Activated CD4-positive, alpha-beta T cell treated with anti-CD3 and anti-CD28 coated beads, Interleukin-2, amount 10 ng/mL, durations not matched to agents 24 days and 14 days (primary cell): ENCODE measurements at places on chromosomes 5 and 9.
A peak's percentile ranks its signal among the peaks of the same experiment; 100 is the strongest.

DNA sequence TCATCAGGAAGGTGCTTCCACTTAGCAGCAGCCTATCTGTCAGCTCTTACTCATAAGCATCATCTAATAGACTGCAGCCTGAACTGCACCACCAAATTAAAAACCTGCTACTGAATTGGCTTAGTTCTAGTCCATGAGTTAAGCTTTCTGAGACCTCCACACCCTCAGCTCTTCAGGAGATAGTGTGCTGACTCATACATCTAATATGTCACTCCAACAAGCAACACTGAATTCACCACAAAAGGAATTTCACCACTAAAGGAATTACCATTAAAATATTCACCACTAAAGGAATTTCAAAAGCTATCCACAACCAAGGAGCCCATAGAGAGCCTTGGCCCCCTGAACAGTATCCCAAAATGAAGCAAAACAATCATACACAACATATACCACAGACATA lies 418.5 kb upstream of the RORB start:
- no peak for DNase-seq

GRCh38 chr5:2383698-2384065 lies 367.8 kb downstream of the IRX2 start:
- DNase-seq: no peak

GRCh38 chr9:34272101-34272541 lies 56.9 kb downstream of the KIF24 start:
- DNase-seq: no peak

DNA sequence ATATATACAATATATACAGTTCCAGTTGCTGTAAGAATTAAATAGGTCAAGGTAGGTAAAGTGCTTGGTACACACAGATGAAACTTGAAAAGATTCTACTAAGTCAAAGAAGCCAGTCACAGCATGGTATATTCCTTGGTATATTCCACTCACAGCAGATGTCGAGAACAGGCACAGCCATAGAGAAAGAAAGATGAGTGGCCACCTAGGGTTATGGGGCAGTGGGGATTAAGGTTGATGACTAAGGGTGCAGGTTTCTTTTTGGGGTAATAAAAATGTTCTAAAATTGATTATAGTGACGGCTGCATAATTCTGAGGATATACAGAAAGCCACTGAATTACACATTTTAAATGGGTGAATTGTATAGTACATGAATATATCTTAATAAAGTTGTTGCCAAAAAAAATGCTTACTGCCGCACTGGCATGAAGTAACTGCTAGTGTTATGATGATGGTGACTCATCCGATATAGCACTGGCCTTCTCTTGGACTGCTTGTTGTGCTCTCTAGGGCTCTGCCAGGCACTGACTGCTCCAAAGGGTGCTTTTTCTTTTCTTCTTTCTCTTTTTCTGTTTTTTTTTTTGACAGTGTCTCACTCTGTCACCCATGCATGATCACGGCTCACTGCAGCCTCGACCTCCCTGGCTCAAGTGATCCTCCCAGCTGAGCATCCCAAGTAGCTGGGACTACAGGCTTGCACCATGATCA lies 23.5 kb downstream of the TBC1D2 start:
- no peak for DNase-seq

GRCh38 chr9:113899205-113899604 lies 23.1 kb downstream of the ZNF618 start:
- no peak for DNase-seq

- DNase-seq: no peak
Observed at GRCh38 chr5:33195431-33196165, 245.2 kb upstream of the TARS1 start.

DNA sequence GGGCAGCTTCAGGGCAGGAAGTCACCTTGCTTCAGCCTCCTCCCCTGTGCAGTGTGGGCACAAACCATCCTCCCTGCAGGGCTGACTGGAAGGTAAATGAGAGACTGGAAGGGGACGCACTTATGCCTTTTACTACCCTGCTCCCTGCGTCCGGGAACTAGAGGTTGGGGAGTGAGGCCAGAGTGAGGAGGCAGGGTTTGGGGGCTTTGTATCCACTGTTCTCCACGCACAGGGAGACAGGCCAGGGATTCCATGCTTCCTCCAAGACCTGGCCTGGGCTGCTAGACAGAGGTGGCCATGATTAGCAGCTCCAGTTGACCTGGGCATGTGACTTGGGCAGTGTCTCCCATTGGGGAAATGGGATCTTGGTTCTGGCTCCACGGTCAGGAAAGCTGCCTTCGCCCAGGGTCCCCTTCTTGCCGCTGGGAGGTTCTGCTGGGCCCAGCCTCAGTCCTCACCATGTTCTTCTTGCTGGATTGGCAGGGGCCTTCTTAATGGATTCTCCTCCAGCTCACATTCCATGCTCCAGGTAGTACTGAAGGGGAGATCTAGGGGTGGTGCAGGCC lies 37.0 kb upstream of the PSD2 start:
- no peak for DNase-seq

DNA sequence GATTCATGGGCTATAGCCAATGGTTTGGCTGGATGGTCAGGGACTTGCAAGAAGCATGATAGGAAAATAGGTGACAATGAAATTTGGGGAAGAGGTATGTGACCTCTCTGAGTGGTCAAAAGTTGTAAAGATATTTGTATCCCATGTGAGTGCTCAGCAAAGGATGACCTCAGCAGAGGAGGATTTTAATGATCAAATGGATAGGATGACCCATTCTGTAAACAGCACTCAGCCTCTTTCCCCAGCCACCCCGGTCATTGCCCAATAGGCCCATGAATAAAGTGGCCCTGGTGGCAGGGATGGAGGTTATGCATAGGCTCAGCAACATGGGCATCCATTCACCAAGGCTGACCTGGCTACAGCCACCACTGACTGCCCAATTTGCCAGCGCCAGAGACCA lies 138.4 kb upstream of the SPDL1 start:
- no peak for DNase-seq

GRCh38 chr5:13919087-13919486 lies 25.4 kb downstream of the DNAH5 start:
- peak; percentile 36 for DNase-seq

- no peak for DNase-seq
Observed at GRCh38 chr5:143063175-143063970, 293.2 kb downstream of the ARHGAP26 start.

DNA sequence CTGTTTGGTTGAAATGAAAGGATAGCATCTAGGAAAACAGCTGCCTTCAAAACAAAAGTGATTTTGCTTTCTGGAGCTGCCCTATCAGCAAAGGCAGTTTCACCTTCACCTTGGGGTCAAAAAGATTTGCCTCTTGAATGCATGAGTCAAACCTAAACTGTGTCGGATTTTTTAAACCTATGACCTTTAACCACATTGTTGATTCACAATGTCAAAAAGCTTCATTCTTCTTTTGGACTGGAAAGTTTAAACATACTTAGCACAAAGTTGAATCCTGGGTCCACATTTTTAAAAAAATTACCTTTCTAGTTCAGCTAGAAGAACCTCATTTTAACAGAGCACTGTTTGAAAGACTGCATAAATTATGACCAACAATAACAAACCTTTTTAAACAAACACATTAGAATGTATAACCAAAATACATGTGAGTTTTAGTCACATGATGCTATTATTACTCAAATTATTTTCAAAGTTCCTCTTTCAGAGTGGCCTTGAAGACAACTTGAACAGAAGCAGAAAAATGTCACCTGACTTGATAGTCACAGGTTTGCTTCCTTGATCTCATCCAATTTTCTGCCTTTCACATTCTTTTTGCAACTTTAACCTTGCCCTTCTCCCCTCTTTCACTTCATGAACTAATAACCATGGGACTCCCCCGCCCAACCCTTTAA lies 109.7 kb upstream of the LHFPL2 start:
- DNase-seq: peak; percentile 60

DNA sequence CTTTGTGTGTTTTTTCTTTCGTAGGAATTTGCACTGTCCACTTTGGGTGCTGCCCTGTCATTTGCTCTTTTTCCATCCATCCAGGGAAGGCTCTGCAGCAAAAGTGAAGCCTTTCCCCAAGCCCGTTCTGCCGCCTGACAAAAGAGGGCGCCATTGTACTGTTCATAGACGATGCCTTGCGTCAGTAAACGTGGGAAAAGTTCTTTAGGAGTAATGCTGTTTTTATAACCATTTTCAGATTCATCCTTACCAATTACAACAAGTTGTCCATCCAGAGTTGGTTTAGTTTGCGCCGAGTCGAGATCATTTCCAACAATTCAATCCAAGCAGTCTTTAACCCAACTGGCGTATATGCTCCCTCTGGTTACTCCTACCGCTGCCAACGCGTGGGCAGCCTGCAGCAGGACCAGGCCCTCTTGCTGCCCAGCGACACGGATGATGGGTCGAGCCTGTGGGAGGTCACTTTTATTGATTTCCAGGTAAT lies 34.3 kb upstream of the RPS23 start:
- DNase-seq: peak; percentile 85

DNA sequence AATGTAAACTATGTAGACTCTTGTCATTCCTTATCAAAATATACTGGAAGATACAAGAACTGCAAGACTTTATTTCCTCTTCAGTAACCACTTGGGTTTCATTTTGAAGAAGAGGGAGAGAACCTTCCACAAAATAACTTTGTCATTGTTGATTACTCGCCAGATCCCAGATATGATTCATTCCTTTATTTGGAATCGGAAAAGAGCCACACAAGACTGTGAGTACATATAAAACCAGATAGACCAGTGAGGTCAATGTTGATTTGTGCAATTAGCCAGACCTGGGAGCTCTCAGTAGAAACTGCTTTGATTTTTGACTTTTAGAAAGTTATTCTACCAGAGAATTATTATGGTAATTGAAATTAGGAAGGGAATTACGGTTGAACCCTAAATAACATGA lies 146.1 kb downstream of the TMEM167A start:
- DNase-seq: no peak

GRCh38 chr5:143920772-143921171 lies 108.8 kb downstream of the HMHB1 start:
- no peak for DNase-seq

DNA sequence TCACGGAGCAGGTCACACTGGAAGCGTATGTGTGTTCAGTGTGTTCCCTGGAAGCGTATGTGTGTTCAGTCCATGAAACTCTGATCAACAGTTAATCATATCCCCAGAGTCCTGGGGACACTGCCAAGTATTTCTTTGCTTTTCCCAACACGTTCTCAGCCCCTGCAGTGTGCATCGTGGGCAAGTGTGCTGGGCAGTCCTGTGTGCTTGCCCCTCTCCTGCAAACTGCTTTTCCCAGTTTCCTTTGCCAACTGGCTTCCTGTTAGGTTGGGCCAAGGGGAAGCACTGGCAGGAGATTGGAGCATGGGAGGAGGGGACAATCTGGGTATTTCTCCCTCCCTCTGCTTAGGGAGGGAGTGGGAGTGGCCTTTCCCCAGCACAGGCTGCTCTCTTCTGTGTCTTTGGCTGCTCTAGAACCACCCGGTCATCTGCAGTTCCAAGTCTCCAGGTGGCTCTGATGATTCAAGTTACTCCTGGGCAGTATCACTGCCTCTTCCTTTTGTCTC lies 36.8 kb upstream of the NEK6 start:
- no peak for DNase-seq

DNA sequence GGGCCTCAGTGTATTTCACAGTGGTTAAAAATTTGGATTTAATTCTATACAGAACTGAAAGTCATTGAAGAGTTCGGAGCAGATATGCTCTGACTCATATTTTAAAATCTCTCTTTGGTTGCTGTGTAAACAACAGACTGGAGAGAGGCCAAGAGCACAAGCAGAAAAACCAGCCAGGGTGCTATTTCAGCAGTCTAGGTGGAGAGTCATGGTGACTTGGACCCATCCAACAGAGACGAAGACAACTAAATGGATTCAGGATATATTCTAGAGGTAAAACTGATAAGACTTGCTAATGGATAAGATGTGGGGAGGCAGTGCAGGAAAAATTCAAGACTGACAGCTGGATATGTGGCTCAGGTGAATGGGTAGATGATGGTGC lies 168.9 kb downstream of the MAPKAP1 start:
- DNase-seq: no peak

- no peak for DNase-seq
Observed at GRCh38 chr5:177476531-177477233, 3.2 kb upstream of the DBN1 start.

DNA sequence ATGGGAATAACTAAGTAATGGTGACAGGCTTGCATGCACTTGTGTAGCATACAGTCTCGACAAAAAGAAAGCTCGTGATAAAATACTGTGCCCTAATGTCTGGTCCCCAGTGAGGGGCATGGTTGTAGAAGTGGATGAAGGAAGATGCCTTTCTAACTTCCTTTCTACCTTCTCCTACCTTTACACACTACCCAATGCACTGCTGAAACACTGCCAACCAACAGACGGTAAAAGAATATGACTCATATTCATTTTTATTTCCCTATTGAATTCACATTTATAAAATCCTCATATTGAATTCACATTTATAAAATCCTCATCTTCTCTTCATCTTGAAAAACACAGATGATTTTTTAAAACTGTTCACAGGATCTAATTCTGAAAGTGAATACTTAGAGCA lies 223.0 kb downstream of the PJA2 start:
- DNase-seq: no peak

- DNase-seq: no peak
Observed at GRCh38 chr5:124446120-124446519, 300.3 kb downstream of the ZNF608 start.

DNA sequence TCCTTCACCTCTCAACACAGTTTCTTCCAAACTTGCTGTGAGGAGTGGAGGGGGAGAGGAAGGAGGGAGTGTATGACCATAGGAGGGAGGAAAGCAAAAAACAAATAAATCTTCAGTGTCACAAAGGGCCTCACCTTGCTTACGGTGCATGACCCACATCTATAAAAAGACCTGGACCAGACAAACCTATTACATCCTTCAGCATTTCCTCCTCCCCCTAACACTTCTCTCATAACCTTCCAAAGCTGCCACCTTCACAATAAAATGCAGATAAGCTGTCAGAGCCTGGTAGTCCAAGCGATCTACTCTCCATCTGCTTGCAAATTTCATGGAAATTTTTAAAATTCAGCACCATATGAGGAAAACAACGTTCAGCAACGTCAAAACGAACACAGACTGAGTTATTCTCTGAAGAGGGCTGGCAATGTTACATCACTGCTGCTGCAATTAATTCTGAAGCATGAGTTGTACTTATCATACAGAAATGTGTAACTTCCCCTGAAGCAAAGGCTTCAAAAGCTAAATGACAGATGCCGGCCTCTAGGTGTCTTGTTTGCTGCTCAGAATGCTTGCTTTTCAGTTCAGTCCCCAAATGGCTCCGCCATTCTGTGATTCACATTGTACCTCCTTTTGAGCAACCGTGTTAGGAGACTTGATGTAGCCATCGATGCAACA lies 62.9 kb downstream of the EFNA5 start:
- DNase-seq: no peak
